Motor neuron (in vitro differentiated cells): ENCODE measurements at places on chromosomes 7 and 10. TPM values are rescaled to one million over a fixed set of nuclear protein-coding genes. Genes with fewer than 3 reads are reported as not detected.

- ATAC-seq: no peak
These were observed 59.7 kb upstream of the RAB11FIP2 start for GRCh38 chr10:118106426-118106825.

- no peak for ATAC-seq
These were observed 45.4 kb downstream of the CNNM1 start for GRCh38 chr10:99374526-99374925.

DNA sequence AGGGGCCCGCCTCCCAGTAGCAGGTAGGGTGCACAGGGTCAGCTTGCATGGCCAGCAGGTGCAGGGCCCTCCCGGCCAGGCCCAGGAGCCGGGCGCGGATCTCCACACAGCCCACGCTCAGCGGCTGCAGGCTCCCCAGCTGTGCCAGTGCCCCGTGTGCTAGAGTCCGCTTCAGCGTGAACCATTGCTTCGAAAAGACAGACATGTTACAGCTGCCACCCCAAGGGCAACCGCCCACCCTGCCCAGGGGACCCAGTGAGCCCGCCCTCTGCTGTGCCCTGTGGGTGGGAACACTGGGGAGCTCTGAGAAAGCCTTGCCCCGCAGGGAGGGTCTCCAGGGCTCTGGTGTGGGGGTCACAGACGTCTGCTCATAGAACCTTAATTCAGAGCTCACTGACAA, 64.3 kb upstream of the NKX6-2 start:
- ATAC-seq: no peak

DNA sequence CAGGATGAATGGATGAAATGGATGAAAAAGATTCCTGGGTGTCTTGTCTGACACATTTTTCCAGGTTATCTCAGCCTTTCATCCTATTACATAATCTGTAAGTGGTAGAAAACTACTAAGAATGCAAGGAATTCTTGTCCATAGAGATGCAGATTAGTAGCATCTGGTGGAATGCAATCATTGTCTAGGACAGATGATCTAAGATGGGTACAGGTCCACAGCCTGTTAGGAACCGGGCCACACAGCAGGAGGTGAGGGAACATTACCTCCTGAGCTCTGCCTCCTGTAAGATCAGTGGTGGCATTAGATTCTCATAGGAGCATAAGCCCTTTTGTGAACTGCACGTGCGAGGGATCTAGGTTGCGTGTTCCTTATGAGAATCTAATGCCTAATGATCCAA, 225.0 kb downstream of the CALN1 start:
- no peak for ATAC-seq

DNA sequence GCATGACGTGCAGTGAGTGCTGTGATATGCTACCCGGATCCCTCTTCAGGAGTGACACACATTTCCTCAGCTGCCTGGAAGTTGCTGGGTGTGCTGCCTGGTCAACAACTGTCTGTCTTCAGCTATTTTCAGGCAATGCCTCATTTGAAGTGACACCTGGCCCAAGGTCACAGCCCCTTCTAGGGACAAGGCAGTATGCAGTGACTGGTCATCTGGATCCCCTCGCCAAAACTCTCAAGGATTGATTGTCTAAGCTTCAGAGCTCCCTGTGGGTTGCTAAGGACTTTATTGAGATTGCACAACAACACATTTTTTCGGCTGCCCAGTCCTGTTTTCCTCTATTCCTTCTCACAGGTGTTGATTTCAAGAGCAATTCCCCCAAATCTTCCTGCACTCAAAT, 108.8 kb downstream of the GNAI1 start:
- ATAC-seq: no peak

DNA sequence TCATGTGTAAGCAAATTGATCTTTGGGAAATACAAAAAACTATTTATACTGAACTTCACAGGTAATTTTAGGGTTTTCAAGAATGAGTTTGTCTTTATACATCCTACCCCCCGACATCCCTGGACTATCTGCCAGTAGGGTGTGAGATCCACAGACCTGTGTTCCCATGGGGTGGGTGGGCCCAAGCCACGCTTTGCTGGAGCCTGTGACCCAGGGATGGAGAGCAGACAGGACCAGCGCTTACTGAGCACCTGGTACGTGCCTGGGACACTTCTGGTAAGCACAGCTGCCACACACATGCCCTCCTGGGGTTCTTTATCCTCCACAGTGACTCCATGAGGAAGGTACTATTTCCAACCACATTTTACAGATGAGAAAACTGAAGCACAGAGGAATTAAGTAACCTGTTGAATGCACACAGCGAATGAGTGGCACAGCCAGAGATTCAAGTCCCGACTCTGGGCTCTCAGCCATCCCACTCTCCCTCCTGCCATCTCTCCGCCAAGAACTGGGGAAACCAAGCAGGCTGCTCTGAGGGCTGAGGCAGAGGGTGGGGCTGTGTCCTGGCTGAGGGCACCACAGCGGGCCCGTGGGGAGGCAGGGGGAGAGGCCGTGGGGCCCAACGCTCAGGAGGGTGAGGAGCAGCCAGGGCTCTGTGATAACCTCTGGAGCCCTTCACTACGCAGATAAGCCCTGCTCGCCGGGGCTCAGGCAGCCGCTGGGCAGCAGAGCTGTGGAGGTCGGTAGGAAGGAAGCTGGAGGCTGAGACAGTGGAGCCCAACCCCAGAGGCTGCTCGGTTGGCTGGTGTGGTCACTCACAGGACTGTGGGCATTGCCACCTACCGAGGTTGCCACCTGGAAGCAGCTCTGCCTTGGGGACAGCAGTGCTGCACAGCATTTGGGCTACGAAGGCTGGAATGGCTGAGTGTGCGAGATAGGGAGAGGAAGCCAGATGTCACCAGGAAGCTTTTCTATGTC, 124.2 kb downstream of the ARHGAP22 start:
- no peak for ATAC-seq

- ATAC-seq: no peak
These were observed 82.0 kb downstream of the BMS1 start for GRCh38 chr10:42864575-42864974.

- peak; percentile 90 for ATAC-seq
These were observed 19.0 kb upstream of the ANKRD2 start for GRCh38 chr10:97553575-97554031.

GRCh38 chr7:92645114-92646061, 55.2 kb upstream of the FAM133B start:
- peak; percentile 36 for ATAC-seq

- no peak for ATAC-seq
These were observed 290.3 kb downstream of the CDK14 start for GRCh38 chr7:90886416-90886815.

GRCh38 chr10:86263907-86264306, 102.7 kb downstream of the GRID1 start:
- ATAC-seq: no peak

DNA sequence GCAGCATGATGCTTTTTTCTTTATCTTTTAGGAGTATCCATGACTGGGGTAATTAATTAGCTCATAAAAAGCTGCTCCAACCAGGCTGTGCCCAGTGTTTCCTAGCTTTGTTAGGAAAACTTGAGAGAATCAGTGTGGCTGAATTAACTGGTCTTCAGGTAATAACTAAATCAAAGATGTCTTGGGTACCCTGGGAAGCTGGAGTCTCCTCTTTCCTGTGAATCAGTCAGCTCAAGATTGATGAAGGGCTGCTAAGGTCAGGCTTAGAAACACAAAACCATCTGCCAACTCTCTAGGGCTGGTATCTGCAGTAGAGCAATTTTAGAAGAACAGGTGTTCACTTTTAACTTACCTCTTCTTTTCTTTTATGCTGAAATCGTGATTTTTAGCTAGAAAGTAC, 21.4 kb upstream of the ATOH7 start:
- no peak for ATAC-seq

DNA sequence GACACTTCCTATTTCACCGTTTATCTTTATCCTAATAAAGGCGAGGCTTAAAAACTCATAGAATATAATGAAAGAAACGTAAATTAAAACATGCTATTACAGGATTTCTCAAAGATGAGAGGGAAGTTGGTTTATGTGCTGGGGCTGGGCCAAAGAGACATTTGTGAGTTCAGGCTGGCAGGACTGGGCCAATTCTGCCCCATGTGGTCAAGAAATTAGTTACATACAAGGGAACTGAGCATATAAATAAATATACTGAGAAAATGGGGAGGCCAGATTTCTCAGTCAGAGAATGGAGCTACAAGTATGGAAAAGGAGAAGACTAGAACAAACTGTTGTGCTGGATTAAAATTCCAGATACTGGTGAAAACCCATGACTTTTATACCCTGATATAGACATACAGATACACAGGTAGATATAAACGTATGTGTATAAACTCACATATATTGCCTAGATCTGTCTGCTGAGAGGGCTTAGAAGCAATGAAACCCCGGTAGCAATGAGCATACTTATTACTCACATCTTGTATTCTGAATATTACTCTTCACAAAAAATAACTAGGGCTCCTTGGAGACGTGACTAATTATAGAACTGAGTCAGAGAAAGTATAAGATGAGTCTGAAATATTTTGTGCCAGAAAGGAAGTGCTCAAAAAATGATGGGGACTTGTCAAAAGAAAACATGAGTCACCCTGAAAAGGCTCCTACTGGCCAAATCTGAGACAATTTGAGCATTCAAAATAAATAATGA, 155.7 kb upstream of the FGFR2 start:
- ATAC-seq: no peak

- ATAC-seq: no peak
These were observed 45.6 kb upstream of the PDE1C start for GRCh38 chr7:32115831-32116230.

GRCh38 chr7:151342102-151342646, 562 bp downstream of the NUB1 start:
- ATAC-seq: no peak

GRCh38 chr7:119996634-119997033, 276.3 kb upstream of the KCND2 start:
- ATAC-seq: no peak

DNA sequence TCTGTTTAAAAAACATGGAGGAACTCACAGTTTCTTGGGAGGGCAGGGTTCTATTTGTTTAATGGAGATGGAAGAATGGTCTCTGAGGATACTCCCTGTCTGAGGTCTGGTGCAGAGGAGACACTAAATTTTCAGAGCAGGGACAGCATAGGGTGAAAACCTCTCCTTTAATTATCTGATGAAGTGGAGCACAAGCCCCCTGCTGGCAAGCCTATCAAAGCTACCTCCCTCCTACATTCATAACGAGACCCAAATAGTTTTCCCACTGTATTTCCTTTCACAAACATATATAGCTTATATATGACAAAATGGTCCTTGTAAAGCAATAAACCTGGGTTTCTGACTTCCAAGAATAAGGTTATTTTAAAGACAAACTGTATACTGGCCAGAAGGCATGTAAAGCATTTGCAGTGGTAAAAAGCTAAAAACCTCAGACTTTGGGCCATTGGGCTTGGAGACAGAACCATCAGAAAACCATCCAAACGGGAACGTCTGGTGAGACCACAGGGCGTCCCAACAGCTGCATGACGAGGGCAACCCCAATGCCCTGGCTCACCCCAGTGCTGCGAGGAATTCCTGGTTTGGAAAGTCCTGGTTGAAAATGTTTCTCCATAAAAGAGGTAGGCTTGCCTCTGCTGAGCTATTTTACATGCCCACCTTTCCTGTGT, 201.3 kb downstream of the FANK1 start:
- no peak for ATAC-seq

The PIP gene
- not detected in 2 replicates for total RNA-seq

The CAV1 gene
- 2.6 and 3.3 TPM in 2 replicates for total RNA-seq

The AGR3 gene
- total RNA-seq: not detected in 2 replicates

The STRIP2 gene
- 2.9 and 3.9 TPM in 2 replicates for total RNA-seq

The FBXL13 gene
- 1.8 and 2.5 TPM in 2 replicates for total RNA-seq

The RELN gene
- 6.7 and 6.8 TPM in 2 replicates for total RNA-seq

The EPO gene
- total RNA-seq: not detected in 2 replicates

The WEE2 gene
- 0.22 and 0.25 TPM in 2 replicates for total RNA-seq

The DNAJB6 gene
- total RNA-seq: 74.7 and 84.9 TPM in 2 replicates

The WNT8B gene
- total RNA-seq: 0.83 and 1.4 TPM in 2 replicates
